Fibroblast of lung (primary cell): ENCODE measurements at places on chromosomes 6 and 20. TPM values are rescaled to one million over a fixed set of nuclear protein-coding genes. Genes with fewer than 3 reads are reported as not detected.

- no peaks in the 10 kb centered on the region for H3K27me3 ChIP-seq
- H3K4me3 ChIP-seq: no peak overlapping the region
- no peak overlapping the region for H3K27ac ChIP-seq
- no peaks in the 10 kb centered on the region for H3K4me1 ChIP-seq
- DNase-seq: no peak
- H3K36me3 ChIP-seq: no peaks in the 10 kb centered on the region
Observed at GRCh38 chr6:6964675-6965074, 143.1 kb upstream of the RREB1 start.

DNA sequence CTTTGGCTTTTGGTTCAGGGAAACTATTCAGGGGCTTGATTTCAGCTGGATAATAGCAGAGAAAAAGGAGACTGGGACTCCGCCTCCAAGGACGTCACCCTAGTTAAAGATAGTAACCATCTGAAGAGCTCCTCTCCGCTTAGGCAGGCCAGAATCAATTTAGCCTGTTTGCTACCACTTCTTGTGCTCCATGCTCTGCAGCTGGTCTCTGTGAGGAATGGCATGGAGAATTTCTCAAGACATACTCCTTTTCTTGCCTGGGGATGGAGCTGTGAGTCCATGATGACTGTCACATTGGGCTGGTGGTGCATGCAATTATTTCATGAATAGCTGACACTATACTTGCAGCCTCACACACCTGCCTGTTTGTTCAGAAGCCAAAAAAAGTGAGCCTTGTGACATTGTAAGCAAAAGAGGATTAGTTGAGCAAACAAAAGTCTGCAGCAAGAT, 61.4 kb downstream of the TXLNB start:
- H3K4me1 ChIP-seq: no peaks in the 10 kb centered on the region
- no peak overlapping the region for H3K27ac ChIP-seq
- DNase-seq: peak; percentile 62
- no peak overlapping the region for H3K4me3 ChIP-seq

Gene L3MBTL1
- total RNA-seq: 6.2 and 10.7 TPM in 2 replicates

- DNase-seq: no peak
- H3K4me1 ChIP-seq: no peaks in the 10 kb centered on the region
- H3K4me3 ChIP-seq: no peak overlapping the region
- H3K36me3 ChIP-seq: no peaks in the 10 kb centered on the region
Observed at GRCh38 chr6:25157183-25157582, 122.0 kb upstream of the CARMIL1 start.

Gene CRISP3
- total RNA-seq: not detected in 2 replicates

DNA sequence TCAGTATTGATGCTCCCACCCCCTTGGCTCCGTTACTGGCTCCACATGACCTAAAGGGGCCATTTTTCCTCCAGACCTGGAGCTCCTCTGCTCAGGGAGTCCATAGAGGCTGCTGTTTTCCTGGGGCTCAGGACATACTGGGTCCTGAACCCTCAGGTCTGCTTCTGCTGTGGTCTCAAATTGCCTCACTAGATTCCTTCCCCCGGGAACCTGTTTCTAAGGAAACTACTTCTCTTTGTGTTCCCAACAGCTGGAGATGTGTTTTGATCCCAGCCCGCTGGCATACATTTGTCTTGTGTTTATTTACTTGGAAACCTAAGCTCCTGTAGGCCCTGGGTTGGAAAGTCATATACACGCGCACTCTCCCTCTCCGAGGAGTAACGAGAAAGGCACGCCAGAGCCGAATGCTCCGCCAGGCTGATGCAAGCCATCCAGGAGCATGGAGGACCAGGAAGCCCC, 222.8 kb downstream of the UST start:
- peaks cover 5% of the 10 kb centered on the region for H3K4me1 ChIP-seq
- no peak overlapping the region for H3K4me3 ChIP-seq

DNA sequence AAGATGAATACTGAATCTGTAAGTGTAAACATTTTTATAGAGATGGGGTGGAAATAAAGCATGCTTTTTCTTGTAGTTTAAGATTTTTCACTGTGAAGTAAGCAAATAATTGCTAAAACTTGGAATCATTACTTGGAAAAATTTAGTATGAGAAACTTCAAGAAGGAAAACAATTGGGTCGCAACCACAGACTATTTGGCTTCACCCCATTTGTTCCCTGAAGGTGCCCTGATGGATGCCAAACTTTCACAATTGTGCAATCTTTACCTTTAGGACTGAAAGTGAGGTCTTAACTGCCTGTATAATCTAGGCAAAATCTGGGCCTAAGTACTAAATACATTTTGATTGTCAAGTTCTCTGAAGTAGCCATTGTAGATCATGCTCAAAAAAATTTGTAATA, 330.1 kb downstream of the HDGFL1 start:
- H3K36me3 ChIP-seq: no peaks in the 10 kb centered on the region
- H3K27ac ChIP-seq: no peak overlapping the region
- H3K4me1 ChIP-seq: no peaks in the 10 kb centered on the region
- no peaks in the 10 kb centered on the region for H3K27me3 ChIP-seq

Gene ERVFRD-1
- not detected in 2 replicates for total RNA-seq

DNA sequence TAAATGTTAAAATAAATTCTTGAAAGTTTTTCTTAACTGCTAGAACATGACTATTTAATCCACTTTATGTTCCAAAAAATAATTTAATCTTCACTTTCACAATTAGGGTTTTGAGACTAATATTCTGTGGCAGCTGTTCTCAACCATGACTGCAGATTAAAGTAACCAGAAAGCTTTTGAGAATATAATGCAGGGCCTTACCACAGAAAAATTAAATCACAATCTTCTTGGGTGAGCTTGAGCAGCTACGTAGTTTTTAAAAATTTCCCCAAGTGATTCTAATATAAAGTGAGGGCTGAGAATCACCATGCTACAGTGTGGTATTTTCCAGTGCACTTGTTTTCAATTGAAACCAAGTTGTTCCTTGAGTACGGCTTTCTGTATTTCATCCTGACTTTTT, 196.6 kb upstream of the PTCHD4 start:
- no peaks in the 10 kb centered on the region for H3K4me1 ChIP-seq
- no peaks in the 10 kb centered on the region for H3K27me3 ChIP-seq
- no peaks in the 10 kb centered on the region for H3K36me3 ChIP-seq
- no peak overlapping the region for H3K4me3 ChIP-seq
- no peak for DNase-seq

- no peak overlapping the region for H3K4me3 ChIP-seq
- H3K4me1 ChIP-seq: peaks cover 4% of the 10 kb centered on the region
- no peak overlapping the region for H3K27ac ChIP-seq
Observed at GRCh38 chr6:25477006-25477590, 174.9 kb upstream of the SCGN start.
